ENCODE measurements at places on chromosomes 3 and 15.

DNA sequence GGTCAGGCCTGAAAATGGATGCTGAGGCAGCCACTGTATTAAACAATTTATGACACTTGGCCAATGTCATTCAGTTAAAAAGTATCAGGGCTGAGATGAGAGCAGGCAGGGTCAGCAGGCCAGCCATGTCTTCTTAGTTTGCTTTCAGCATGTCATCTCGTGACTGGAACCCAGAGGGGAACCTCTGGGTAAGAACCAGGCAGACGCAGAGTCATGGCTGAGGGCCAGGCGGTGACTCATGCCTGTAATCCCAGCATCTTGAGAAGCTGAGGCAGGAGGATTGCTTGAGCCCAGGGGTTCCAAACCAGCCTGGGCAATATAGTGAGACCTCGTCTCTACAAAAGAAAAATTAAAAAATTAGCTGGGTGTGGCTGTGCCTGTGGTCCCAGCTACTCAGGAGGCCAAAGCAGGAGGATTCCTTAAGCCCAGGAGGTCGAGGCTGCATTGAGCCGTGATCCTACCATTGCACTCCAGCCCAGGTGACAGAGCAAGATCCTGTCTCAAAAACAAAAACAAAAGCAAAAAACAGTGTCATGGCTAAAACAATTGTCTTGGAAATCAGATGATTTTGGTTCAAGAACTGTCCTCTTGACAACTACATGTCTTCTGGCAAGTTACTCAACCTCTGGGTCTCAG lies 11.7 kb downstream of the BCL2L10 start:
- no peak for DNase-seq

- DNase-seq: no peak
Measured at GRCh38 chr15:57708047-57708446, 1.5 kb downstream of the POLR2M start.

GRCh38 chr15:51069983-51070382 lies 24.7 kb downstream of the TNFAIP8L3 start:
- no peak for DNase-seq

DNA sequence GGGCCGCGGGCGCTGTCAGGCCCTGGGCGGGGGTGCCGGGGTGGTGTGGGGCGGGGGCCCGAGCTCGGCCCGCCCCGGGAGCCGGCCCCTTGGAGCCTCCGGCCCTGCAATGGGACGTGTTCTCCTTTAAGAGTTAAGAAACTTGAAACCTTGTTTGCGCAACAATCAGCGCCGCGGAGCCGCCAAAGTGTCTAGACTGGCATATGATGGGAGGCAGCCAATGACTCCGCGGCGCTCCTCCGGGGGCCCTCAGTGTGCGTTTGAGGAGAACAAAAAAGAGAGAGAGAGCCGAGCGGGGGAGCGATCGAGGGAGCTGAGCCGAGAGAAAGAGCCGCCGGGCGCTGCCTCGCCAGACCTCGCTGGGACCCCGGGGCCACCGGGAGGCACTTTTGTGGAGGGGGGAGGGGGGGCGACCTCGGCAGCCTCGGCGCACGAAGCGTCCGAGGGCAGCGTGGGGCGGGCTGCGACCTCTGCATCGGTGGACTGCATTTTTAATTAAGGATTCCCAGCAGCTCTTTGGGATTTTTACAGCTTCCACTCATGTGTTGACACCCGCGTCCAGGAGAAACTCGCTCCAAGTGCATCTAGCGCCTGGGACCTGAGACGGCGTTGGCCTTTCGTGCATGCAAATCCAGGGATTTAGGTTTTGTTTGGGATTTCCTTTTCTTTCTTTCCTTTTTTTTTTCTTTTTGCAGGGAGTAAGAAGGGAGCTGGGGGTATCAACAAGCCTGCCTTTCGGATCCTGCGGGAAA lies at the start of gene SMAD6:
Gene SMAD6 (plus strand): TSS at position 202 of the 752 bp plus-strand sequence. CDS start 1,023 bp downstream, outside the sequence.
- DNase-seq: peak; percentile 94

GRCh38 chr3:78726545-78726944 lies 1041.3 kb downstream of the ROBO1 start:
- DNase-seq: no peak

DNA sequence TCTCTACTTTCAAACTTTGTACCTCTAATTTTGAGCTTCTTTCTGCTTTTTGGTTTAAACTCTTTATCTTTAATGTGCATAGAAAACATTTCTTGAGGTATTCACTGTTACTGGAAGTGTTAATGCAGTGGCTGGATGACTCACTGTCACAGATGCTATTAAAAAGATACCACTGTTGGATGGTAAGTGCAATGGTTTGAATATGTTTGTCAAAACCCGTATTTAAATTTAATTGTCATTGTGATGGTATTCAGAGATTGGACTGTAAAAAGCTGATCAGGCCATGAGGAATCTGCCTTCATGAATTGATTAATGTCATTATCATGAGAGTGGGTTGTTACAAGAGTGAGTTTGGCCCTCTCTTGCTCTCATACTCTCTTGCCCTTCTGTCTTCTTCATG lies 70.6 kb downstream of the AP4E1 start:
- DNase-seq: no peak

GRCh38 chr3:20101041-20101440 lies 60.8 kb downstream of the KAT2B start:
- no peak for DNase-seq

DNA sequence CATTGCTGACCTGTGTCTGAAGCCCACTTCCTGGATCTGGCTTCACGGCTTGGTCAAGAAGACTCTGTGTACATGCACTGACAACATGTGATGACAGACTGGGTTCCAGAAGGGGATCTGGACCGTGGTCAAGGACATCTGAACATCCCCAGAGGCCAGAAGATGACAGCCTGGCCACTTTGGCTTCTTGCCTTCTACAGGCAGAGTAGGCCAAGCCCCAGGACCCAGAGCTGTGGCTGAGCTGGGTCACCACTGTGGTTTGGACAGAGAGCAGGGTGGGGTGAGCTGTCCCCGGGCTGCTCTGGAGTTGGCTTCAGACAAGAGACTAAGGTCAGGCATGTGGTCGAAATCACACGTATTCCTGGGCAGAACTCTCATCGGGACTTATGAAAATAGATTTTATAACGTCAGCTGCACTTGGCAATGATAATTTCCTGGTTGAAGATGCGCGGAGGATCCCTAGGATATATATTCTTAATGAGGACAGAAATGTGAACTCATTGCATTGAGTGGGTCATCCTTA lies 114.1 kb upstream of the FRMD4B start:
- DNase-seq: no peak

GRCh38 chr3:179837374-179837773 lies 184.5 kb downstream of the USP13 start:
- no peak for DNase-seq

DNA sequence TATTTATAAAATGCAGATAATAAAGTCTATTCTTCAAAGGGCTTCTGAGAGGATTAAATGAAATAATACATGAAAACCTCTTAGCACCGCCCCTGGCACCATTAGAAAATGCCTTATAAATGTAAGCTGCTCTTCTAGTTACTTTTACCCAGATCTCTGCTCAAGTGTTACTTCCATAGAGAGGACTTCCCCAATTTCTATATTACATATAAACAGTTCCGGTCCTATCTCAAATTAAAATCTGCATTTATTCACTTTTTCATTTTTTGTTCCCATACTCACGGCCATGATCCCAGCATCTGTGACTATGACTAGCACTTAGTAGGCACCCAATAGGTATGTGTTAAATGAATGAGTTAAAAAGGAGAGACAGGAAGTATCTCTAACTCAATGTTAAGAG lies 890.9 kb upstream of the CFAP20DC start:
- DNase-seq: no peak

DNA sequence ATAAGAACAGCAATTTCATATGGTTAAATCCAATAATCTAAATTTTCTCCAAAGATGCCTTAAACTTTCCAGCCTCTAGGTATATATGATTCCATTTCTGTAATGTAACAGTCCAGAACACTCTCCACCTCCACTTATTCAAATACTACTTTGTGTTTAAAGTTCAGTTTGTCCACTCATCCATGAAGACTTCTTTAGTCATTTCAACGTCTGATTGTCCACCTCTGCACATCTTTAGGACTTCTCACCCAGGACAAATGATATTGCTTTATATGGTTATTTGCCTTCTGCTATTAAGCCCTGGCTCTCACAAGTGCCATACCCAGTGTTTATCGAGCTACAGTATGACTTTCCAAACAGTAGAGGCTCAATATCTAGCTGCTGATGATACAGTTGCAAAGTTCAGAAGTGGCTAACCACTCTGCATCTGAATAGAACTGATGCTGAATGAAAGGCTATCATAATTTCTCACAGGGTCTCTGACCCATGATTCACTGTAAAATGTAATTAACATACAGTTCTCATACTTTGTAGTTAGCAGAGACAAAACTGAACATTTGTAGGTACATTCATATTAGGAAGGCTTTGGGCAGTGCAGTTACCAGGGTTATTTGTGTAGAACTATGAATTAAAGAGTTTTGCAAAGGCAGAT lies 93.7 kb upstream of the MBNL1 start:
- peak; percentile 59 for DNase-seq

- DNase-seq: no peak
Measured at GRCh38 chr3:195899701-195900435, 8.5 kb downstream of the TNK2 start.

DNA sequence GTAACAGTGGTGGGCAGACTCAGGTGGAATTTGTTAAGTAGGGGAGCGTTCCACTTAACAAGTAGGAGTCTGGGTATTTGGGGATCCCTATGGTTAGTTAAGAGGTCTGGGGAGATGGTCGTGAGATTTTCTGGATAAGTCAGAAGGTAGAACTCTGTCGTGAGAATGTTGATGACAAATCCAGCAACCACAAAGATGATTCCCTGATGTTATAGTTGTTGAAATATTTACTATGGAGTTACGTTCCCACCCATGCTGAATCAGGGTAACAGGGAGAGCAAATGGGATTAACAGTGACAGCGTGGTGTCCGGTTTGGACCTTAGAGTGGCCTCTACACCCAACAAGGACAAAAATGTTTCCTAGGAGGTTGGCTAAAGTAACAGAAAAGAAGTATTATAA lies 110.8 kb downstream of the MFSD1 start:
- no peak for DNase-seq

DNA sequence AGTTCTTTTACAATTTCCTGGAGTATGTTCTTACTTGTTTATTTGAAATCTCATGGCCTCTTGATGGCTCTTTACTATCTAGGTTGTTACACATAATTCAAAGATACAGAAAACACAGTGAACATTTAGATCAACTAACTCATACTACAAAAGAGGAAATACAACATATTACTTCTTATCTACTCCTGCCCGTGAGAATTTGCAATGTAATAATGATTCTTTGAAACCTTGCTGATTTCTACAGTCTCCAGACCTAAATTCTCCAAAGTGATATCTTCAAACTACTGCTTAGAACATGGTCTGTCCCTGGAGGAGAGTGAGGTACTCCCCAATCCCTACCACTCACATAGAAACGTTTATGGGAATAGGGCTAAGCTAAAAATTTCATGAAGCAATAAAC lies 29.9 kb upstream of the GOLGA8B start:
- DNase-seq: no peak

DNA sequence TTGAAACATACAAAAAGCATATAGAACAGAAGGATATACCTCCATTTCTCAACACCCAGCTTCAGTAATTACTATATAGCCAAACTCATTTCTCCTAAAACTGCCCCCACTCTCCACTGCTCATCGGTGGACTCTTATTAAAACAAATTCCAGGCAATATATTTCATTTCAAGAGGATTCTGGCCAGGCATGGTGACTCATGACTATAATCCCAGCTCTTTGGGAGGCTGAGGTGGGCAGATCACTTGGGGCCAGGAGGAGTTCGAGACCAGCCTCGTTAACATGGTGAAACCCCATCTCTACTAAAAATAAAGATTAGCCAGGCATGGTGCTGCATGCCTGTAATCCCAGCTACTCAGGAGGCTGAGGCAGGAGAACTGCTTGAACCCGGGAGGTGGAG lies 40.9 kb downstream of the SNX4 start:
- DNase-seq: no peak

DNA sequence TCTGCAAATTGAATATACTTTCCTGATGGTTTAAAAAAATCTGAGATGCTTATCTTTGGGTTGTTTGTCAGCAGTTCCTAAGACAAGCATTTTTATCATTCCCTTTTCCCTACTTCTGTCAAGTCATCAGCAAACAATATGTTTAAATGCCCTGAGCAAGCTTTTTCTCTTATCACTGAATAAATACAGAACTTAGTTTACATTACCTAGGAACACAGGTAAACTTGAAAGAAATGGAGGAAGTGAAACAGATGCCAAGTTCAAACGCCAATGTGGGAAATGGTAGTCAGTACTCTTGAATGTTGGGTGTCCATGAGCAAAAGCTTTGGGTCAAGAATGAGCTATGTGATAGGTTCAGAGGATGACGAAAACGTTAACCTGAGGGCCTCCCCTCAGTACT lies 17.2 kb upstream of the TCAIM start:
- no peak for DNase-seq

DNA sequence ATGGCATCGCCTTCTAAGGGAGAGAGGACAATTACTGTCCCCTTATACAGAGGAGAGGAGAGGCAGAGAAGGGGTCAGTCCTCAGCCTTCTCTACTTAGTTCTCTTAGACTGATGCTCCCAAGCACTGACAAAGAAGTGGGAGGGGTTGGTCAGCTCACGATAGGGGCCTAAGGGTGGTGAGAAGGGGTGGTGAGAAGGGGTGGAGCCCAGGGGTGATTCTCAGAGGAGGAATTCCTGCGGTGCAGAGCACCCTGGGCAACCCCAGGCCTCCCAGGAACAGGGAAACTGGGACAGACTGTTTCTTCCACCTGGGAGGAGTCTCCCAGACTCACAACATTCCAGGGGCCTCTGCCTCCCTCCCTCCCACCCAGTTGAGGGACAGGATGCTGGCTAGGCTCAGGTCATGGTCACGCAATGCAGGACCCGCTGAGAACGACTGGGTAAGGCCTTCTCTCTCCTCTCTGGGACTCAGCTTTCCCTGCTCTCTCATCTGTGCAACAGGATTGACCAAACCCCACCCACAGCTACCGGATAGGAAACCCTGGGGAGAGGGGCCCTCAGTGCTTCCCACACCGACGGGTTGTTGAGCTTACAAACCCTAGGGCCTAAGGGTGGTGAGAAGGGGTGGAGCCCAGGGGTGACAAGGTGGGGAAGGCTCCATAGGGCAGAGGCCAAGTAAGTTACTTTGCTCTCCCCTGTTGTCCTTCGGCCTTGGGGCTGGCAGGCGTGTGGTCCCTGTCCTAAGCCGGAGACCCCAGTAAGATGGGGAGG lies 1.5 kb downstream of the TPRA1 start:
- no peak for DNase-seq

DNA sequence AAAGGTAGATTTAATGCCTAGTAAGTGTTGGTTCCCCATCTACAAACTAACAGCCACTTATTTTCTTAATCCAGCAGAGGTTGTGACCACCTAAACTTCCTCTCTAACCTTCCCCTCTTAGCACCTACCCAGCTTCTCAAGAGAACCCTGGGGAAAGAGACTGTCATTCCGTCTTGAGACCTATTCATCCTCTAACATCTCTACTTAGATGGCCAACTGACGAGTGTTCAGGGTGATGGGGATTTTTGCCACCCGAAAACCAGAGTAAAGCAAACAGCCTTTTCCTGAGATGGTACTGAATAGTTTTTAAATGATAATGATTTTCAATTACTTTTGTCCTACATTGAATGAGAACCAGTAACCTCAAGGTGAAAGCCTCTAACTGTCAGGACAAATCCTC lies 9.3 kb upstream of the GBE1 start:
- DNase-seq: no peak

- DNase-seq: no peak
Measured at GRCh38 chr3:78641703-78642102, 1126.1 kb downstream of the ROBO1 start.
